Activated CD4-positive, alpha-beta memory T cell treated with anti-CD3 and anti-CD28 coated beads, Interleukin-2, amount 10 ng/mL, durations not matched to agents 7 days and 5 days (primary cell): ENCODE measurements at places on chromosomes 5 and 9.

GRCh38 chr5:14168793-14169262 is 25.7 kb downstream of the TRIO start:
- no peak for DNase-seq

DNA sequence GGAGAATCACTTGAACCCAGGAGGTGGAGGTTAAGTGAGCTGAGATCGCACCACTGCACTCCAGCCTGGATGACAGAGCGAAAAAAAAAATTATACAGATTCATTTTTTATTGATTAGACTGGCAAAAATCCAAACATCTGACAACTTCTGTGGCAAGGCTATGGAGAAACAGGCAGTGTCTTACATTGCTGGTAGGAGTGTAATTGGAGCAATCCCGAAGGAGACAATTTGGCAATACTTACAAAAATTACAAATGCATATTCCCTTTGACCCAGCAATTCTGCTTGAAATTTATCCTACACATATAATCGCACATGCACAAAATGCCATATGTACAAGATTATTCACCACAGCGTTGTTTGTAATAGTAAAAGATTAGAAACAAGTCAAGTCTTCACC is 86.8 kb downstream of the MAPKAP1 start:
- DNase-seq, result no peak

- DNase-seq, result no peak
Observed at GRCh38 chr5:173808079-173808808, 79.9 kb upstream of the CPEB4 start.

- DNase-seq, result no peak
Observed at GRCh38 chr5:144072518-144072927, 97.9 kb downstream of the YIPF5 start.

DNA sequence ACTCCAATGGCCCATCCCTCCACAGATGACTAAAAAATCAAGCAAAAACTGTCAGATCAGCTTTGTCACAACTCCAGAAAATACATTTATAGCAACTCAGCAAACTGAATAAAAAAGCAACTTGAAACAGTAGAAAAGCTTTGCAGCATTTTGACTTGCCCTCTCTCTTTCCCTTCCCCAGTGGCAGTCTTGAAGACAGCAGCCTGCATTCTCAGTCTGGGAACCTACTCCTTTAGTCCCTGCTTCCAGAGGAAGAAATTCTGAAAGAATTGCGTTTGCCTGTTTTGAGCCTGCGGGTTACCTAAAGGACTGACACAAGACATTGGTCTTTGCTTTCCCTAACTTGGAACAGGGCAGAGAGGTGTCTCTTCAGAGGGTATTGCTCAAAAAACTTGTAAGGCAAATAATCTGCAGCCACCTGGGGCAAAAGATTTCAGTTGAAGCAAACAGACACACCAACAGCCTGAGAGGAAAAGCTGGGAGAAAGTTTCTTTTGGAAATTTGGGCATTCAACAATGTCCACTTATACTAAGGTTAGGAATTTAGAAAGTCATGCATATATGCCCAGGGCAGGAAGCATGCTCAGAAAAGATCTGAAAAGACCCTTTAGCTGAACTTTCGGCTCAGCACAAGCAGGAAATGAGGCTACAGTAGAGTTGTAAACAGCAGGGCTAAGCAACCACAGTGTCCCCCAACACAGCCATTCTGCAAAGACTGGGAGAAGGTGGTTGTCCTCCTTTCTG is 15.2 kb upstream of the SLC35D2 start:
- DNase-seq, result no peak

- no peak for DNase-seq
Observed at GRCh38 chr9:88481933-88482332, 53.0 kb upstream of the NXNL2 start.

- no peak for DNase-seq
Observed at GRCh38 chr9:111429175-111429574, 55.0 kb downstream of the ECPAS start.

DNA sequence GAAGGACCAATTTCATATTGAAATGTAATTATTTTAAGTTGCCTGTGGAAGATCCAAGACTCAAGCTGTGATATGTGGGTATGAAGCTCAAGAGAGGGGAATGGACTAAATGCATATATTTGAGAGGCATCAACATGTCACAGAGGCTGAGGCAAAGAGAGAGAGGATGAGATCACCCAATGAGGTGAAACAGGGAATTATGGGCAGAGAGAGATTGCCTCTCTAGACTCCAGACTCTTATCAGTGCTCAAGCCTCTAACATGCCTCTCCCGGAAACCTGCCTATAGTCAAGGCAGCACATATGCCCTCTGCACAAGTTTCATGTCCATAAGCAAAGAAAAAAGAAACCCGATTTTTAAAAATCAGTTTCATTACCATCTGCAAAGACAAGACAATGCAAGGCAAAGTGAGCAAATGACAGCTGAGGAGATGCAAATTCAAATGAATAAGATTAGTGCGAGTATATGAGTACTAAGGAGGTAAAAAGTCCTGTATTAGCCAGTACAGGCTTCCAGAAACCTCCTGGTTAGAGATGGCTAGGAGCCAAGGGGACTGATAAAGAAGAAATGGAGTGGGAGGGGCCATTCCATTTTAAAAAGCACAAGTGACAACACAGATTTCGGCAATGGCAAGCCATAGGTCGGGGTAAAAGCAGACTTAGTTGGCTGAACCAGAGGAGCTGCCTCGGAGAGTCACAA is 9.4 kb downstream of the APTX start:
- DNase-seq, result no peak

DNA sequence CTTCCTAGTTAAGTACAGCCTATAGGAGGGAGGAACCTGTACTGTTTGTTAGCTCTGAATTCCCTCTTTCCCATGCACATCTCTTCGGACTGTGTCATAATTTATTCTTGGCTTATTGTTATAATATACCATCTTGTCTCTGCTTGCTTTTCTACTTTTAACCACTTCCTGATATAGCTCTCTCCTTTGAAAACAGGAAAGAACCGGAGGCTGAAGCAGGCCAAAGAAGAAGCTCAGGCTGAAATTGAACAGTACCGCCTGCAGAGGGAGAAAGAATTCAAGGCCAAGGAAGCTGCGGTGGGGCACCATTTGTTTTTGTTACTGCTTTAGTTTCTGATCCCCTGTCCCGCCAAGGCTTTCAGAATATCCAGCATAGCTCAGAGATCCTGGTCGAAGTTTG is 4.8 kb downstream of the ATP6V1G1 start:
- DNase-seq, result peak; percentile 75

GRCh38 chr9:27990524-27990923 is 417.2 kb upstream of the C9orf72 start:
- no peak for DNase-seq

- no peak for DNase-seq
Observed at GRCh38 chr5:14954616-14955343, 83.2 kb upstream of the ANKH start.

- DNase-seq, result no peak
Observed at GRCh38 chr5:135826221-135826525, 8.3 kb upstream of the SLC25A48 start.

DNA sequence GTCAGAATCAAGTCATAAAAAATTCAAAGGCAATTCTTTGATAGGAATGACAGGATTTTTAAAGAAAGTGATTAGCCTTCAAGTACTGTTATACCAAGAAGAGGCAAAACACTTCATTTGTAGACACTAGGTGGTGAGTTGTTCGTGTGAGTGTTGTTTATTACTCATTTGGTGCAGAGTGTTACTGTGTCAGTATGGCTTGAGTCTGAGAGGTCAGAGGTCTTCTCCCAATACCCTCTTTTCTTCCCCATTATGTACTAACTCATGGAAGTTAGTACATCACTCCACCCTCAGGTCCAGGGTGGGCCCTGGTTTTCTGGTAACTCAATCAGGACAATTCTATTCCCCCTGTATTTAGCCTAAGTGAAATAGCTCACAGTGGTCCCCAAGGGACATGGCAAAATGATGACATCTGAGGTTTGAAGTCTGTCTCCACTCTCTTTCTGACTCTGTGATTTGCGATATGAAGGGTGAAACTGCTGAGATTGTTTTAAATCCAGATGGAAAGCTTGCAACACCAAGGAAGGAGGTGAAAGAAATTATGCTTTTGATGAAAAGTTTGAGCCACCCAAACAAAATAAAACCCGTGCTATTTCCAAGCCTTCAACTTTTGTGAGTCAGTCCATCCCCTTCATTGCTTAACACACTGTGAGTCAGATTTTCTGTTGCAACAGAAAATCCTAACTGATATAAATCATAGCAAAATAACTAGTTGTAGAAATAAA is 56.8 kb downstream of the NUDT12 start:
- DNase-seq, result no peak

GRCh38 chr5:138626333-138626944 is 51.2 kb upstream of the HSPA9 start:
- DNase-seq, result no peak

DNA sequence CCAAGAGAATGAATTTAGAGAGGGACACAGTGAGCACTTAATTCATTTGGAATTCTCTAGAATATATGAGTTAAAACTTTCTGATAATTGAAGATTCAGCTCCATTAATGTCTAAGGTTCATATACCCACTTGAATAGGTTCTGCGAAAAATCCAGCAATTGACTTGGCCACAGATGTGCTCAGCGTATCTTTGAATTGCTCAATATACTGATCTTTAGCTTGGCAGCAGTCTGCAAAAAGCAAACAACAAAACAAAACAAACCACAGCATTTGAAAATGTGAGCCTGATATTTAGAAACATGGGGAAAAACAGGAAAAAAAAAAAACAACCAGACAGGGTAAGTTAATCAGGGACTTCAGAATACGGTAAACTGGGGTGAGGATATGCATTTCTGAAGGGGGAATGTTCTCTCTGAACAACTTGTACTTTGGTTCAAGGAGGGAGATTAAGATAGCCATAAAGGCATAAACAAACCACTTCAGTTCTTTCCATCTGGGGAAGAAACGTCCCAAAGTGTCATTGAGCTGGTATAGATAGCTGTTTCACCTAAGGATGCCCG is 21.4 kb downstream of the AGXT2 start:
- DNase-seq, result no peak

DNA sequence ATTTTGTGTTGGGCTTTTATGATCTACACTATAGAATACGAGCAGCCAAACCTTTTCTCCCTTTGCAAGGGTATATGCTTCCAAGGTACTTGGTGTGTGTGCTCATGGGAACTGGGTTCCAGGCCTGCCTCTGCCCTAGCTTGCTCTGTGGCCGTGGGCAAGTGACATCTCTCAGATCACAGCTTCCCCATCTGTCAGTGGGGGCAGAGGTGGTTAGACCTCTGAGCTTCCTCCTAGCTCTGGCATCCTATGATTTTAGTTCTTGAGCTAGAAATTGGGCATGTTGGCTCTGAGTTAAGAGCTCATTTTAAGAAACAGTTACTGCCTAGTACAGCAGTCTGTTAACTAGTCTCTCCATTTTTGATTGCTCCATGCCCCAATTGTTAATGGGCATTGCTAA is 12.5 kb upstream of the CCNJL start:
- DNase-seq, result no peak

- DNase-seq, result no peak
Observed at GRCh38 chr5:120805131-120805530, 341.0 kb downstream of the PRR16 start.

DNA sequence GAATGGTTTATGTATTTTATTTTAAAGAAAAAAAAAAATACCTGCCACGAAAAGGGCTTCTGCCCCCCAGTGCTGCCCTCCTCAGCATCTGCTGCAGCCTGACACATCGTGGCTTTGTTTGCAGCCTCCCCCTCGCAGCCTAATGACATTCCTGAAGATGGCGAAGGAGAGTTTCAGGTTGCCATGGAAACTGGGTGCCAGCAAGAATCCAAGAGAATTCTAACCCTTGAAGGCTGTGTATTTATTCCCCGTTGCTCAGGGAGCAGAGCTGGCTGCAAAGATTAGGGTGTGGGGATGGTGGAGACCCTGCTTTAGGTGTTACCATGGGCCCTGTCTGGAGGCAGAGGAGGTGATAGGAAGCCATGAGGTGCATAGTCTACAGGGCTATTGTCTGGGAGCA is 126.6 kb downstream of the NSG2 start:
- DNase-seq, result no peak

DNA sequence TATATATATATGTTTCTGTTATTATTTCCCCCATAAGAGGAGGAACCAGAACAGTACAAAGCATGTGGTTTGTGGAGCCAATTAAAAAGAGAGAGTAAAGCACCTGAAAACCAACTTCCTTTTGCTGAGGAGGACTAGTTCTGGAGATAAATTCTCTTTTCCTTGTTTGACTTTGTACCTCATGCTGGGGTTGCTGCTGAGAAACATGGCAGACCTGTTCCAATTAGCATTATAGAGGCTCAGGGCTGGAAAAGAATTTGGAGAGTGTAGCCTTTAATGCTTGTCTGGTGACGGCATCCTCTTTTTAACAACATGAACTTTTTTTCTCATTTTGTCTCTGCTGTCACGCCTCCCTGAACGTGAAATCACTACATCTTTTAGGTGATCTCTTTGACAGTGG is 32.8 kb upstream of the NMUR2 start:
- no peak for DNase-seq

- DNase-seq, result no peak
Observed at GRCh38 chr9:98373609-98374008, 118.2 kb upstream of the TBC1D2 start.

- no peak for DNase-seq
Observed at GRCh38 chr5:68421485-68422220, 206.1 kb downstream of the PIK3R1 start.
